NCI-H2081 (cell line): ENCODE measurements at places on chromosomes 4 and X.
A peak's percentile ranks its signal among the peaks of the same experiment; 100 is the strongest.

DNA sequence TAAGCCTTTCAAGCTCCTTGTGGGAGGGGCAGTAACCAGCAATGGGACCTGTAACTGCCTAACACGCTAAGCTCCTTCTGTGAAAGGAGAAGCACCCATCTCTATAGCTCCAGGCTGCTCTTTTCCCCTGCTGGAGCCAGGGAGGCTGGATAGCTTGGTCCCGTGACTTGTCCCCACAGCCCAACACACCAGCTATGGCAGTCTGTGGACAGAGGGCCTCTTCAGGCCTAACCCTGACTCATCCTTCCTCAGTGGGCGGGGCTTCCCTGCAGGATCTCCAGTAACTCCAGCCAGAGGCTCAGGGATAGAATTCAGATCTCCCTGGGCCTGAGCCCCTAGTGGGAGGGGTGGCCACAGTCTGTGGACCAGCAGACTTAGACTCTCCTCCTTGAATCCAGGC, 1290.1 kb downstream of the PCDH7 start:
- no peak for DNase-seq

DNA sequence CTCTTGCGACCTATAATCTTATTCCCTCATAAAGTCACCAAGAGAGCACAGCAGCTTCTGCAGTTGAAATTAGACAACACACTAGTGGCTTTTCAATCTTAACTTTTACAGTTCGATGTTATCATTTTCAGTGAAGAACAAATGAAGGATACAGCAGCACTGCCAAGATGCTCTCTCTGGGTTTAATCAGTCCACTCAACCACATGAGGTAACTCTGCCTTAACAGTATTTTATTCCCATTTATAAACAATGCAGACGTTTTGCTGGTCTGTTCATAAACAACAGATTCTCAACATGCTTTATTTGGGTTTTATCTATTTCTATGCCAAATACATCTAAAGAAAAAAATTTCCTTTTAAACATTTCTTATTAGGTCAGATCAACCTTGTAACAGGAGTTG, 646.0 kb upstream of the FAM241A start:
- DNase-seq = no peak

- no peak for DNase-seq
These were observed 21.1 kb upstream of the PIGA start for GRCh38 chrX:15356444-15356843.

DNA sequence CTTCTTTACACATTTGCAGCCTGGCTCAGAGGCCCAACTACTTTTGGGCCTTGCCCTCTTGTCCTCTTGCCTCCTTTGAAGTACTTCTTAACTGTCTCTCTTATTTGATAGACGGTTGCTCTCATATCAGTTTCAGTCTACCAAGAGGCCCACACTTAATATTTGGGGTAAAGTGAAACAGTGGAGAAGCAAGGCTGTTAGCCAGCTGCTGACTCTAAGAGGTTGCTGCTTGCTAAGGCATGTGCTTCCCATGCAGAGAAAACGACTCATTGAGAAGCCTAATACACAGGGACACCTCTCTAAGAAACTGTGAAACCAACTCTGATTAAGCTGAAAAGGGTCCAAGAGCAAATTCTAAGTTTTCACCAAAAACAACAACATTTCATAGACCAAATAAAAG, 94.6 kb downstream of the PPP3CA start:
- DNase-seq = peak; percentile 31

DNA sequence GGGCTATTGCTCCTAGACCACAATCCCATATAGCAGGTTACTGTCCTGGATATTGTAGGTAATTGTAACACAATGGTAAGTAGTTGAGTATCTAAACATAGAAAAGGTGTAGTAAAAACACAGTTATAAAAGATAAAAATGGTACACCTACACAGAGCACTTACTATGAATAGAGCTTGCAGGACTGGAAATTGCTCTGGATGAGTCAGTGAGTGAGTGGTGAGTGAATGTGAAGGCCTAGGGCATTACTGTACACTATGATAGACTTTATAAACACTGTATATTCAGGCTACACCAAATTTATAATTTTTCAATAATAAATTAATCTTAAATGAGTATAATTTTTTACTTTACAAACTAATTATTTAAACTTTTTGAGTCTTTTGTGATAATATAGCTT, 425.7 kb downstream of the PABPC4L start:
- DNase-seq = no peak

- DNase-seq = no peak
These were observed 28.2 kb downstream of the WDFY3 start for GRCh38 chr4:84938316-84938715.

DNA sequence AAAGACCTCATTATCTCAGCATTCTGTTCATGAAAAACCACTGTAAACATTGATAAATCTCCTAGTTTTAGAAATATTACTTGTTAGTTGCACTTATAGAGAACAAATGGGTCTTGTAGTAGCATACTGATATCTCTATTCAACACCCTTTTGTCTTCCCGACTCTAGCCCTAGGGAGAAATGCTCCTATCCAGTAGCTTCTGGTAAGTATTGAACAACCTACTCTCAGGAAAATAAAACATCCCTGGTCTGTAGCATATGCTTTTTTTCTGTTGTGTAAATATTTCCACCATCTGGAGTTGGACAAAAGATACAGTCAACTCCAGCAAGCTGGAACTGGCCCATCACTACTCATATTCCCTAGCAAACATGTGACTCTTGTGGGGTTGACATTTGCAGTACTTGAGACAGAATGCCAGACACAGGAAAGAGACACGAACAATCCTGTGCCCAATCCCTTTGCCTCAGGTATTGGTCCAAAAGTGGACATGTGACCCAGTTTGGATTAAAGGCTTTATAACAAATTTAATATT, 188.2 kb downstream of the GC start:
- DNase-seq = peak; percentile 22

DNA sequence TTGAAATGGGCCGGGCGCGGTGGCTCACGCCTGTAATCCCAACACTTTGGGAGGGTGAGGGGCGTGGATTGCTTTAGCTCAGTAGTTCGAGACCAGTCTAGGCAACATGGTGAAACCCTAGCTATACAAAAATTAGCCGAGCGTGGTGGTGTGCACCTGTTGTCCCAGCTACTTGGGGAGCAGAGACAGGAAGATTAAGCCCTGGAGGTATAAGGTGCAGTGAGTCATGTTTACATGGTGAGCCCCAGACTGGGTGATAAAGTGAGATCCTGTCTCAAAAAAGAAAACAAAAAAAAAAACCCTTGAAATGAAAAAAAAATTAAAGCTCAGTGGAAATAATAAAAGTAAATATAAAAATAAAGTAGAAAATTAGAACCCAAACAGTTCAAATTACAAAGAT, 6.9 kb upstream of the XAGE2 start:
- DNase-seq = no peak

DNA sequence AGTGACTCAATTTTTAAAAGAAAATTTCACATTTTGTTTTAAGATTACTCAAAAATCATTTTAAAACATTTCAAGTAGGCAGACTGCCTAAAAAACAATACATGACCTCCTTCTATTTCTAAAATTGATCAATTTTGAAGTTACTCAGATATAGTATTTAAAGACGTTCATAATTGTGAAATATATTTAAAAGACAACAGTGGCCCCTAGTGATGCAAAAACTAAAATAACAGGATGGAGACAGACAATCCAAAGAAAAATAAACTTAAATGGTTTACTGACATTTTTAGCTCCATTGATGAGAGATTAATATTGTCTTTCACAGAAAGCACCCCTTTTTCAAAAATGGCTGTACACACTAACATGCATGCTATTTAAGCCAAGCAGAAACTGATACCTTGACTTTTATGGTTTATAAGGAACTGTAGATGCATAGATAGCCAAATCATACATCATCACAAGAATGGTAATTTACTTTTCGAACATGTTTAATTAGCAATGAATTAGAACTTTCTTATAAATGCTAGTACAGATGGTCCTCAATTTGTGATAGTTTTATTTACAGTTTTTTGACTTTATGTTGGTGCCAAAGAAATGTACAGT, 69.8 kb upstream of the FAT4 start:
- no peak for DNase-seq

GRCh38 chr4:152289941-152290340, 246.0 kb downstream of the FBXW7 start:
- no peak for DNase-seq

GRCh38 chr4:123661080-123661737, 264.6 kb downstream of the SPRY1 start:
- DNase-seq = no peak

GRCh38 chr4:69058410-69059059, 37.7 kb upstream of the UGT2B7 start:
- DNase-seq = no peak

DNA sequence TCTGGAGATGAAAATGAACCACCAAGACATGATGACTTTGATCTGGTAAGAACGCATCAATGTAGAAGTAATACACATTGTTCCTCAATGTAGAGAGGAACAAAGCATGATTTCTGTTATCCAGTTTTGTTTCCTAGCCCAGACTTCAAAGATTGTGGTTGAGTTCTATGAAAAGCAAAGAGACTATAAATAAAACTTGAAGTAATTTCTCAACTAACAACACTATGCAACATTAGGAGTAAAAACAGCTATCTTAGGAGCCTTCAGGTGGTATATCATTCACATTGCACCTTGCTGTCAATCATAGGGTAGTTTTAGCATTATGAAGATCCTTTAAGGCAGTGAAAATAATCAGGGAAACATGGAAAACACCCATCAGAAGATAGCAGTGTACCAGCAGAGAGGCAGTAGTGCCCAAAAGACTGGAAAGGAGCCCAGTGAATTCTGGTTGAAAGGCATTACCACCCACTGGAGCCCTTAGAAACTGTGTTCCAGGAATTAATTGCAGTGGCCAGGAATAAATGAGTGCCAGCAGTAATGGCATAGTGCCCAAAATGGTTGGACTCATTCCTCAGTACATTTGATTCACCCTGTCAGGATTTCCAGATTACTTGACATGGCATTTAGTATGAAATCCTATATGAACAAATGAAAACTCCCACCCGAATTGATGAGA, 300.7 kb upstream of the CXXC4 start:
- DNase-seq = peak; percentile 44

DNA sequence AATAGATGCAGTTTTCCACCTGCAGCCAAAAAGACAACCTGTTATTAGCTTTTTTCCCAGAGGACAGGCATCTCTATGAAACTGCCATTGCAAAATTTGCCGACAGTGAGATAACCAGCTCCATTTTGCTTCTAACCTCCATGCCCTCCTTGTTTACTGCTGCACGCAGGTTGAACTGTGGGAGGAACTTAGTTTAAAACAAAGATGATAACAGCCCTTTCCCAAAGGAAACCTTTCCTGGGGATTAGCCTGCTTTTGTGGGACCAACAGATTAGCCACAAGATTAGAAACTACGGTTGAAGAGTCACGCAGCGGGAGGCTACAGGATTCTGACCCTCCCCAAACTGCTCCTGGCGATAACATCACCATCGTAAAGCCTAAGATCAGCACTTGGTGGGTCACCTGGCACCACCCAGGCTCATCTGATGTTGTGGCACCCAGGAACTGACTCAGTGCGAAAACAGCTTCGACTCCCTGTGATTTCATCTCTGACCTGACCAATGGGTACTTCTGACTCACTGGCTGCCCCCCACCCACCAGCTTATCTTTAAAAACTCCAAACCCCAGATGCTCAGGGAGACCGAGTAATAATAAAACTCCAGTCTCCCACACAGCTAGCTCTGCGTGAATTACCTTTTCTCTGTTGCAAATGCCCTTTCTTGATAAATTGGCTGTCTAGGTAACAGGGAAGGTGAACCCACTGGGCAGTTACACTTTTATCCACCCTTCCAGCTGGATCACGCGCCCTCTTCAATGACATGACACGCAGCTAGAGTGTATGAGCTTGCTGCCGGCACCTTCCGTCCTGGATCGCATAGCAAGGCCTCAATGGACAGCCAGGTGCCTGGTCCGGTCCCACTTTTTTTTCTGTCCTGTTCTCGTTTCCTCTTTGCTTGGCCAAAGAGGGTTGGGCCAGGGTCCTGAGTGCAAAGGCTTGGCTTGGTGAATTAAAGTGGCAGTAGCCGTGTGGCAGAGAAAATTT, 27.2 kb downstream of the NOP14 start:
- DNase-seq = no peak
